Hematopoietic multipotent progenitor cell treated with erythropoietin and hydrocortisone succinate and interleukin-3 and kit ligand, for 8 days (in vitro differentiated cells): ENCODE measurements at places on chromosomes 11 and 22.
A peak's percentile ranks its signal among the peaks of the same experiment; 100 is the strongest.

- DNase-seq = no peak
Observed at GRCh38 chr11:65085446-65085845, 1.4 kb downstream of the ZFPL1 start.

DNA sequence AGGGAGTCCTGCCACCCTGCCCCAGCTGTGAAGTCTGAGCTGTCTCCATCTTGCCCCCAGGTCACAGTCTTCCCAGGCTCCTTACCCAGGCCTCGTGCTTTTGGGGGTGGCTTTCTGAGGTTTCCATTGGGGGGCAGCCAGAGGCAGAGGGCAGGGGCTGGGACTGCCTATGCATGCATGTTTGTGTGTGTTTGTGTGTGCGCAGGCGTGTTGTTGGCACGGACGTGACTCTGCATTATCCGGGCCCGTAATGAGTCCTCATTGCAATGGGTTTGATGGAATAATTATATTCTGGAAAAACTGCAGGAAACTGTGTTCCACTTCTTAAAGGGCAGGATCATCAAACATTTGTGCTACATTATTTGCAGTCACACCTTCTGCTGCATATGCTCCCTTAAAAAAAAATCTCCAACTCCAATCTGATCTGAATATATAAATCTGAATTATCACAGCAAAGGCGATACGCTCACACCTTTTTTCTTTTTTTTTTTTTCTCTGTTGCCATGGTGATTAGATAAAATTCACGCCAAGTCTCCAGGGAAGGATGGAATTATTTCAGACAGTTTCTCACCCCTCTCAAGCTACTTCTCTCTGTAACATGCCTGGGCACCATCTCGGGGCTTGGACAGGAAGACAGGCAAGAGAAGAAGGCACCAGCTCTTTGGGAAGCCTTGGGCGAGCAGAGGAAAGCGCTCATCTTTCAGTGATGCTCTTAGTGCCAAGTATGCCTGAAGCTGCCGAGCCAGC is 45.9 kb downstream of the DSCAML1 start:
- no peak for DNase-seq

DNA sequence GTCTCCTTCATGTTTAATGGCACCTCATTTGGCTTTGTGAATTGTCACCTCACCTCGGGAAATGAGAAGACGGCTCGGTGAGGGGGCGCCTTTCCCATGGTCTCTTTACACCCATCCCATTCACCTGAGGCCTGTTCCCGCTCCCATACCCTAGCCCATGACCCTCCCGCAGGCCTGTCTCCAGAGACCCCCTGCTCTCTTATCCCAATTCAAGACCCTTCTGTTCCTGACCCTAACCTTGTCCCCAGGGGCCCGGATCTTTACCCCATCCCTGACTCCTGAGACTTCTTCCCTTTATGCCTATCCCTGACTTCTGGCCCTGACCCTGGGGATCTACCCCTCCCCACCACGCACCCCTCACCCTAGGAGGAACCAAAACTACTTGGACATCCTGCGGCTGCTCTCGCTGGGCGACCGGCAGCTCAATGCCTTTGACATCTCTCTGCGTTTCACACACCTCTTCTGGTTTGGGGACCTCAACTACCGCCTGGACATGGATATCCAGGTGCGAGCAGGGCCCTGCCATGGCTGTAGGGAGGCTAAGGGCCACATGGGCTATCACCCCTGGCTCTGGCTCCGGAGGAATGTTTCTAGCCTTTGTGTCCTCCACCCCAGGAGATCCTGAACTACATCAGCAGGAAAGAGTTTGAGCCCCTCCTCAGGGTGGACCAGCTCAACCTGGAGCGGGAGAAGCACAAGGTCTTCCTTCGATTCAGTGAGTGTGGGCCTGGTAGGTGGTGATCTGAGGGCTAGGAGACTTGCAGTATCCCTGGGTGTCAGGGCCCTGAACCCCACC is 7.9 kb downstream of the INPPL1 start:
- no peak for DNase-seq

- peak; percentile 88 for DNase-seq
Observed at GRCh38 chr22:31627223-31627731, 34.7 kb downstream of the PISD start.
